BE2C (cell line): ENCODE measurements at places on chromosomes 1 and 21.
A peak's percentile ranks its signal among the peaks of the same experiment; 100 is the strongest.

GRCh38 chr1:209790286-209791193 lies 6.2 kb upstream of the C1orf74 start:
- no peak for DNase-seq

GRCh38 chr1:43598622-43599021 lies 51.3 kb upstream of the KDM4A start:
- DNase-seq, result no peak

GRCh38 chr1:58855274-58856165 lies 71.7 kb upstream of the JUN start:
- DNase-seq, result no peak

GRCh38 chr1:209870151-209870831 lies 42.5 kb downstream of the UTP25 start:
- DNase-seq, result peak; percentile 59

- DNase-seq, result peak; percentile 35
Observed at GRCh38 chr1:68231627-68232288, 565 bp downstream of the WLS start.

- no peak for DNase-seq
Observed at GRCh38 chr1:207313131-207313530, 8.3 kb upstream of the CD55 start.

GRCh38 chr1:238476841-238477240 lies 586.1 kb upstream of the ZP4 start:
- DNase-seq, result no peak

DNA sequence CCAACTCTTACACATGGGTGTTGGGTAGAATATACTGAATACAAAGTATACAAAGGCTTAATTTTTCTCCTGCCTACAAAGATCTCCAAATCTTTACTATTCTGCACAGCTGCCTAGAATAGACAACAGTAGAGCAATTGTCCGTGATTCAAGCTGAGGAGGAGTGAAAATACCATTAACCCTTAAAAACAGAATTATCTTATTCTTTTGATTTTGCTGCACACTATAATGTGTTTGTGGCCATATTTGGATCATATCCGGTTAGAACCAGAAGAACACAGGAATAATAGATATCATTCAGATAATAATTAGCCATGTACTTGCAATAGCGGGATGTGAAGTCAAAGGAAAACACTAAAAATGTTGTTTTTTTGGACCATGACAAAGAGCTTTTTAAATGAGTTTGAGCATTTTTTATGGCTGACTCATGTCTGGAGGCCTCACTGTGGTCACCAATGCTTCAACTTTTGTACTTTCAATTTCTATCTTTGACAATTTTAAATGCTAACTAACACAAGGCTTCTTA lies 197.6 kb upstream of the FOXD3 start:
- DNase-seq, result no peak

DNA sequence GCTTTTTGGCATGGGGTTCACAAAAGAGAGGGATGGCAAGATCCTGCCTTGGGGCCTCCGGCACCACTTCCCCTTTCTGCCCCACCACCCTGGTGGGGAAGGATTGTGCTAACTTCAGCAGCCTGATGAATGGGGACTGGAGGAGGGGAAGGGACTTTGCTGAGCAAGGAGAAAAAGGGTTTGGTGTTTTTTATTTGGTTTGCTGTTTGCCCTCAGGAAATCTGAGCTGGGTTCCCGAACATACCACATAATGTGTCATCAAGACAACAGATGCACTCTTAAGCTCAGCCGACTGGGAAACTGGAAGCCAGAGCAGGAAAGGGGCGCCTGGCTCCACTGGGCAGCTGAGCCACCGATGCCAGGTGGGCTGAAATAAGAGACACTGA lies 19.8 kb downstream of the OLFML2B start:
- no peak for DNase-seq

DNA sequence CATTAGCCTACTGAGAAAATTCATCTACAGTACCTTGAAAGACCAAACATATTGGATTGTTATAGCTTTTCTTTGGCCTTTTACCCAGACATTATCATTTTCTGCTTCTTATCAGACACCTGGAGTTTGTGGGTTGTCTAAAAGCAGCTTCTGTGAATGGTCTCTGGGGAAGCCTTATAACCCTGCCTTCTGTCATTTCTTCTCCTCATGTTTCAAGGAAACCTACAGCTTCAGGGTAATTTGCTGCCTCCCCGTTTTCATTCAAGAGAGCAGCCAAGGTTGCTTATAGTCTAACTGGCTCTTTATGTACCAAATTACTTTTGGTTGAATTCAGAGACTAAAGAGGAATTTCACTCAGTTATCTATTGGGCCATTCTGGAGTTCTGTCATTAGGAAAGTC lies 288.3 kb upstream of the SGIP1 start:
- no peak for DNase-seq
